ENCODE measurements at places on chromosomes 2 and 18.

- no peak for DNase-seq
Observed at GRCh38 chr18:47917923-47918610, 12.4 kb downstream of the SMAD2 start.

DNA sequence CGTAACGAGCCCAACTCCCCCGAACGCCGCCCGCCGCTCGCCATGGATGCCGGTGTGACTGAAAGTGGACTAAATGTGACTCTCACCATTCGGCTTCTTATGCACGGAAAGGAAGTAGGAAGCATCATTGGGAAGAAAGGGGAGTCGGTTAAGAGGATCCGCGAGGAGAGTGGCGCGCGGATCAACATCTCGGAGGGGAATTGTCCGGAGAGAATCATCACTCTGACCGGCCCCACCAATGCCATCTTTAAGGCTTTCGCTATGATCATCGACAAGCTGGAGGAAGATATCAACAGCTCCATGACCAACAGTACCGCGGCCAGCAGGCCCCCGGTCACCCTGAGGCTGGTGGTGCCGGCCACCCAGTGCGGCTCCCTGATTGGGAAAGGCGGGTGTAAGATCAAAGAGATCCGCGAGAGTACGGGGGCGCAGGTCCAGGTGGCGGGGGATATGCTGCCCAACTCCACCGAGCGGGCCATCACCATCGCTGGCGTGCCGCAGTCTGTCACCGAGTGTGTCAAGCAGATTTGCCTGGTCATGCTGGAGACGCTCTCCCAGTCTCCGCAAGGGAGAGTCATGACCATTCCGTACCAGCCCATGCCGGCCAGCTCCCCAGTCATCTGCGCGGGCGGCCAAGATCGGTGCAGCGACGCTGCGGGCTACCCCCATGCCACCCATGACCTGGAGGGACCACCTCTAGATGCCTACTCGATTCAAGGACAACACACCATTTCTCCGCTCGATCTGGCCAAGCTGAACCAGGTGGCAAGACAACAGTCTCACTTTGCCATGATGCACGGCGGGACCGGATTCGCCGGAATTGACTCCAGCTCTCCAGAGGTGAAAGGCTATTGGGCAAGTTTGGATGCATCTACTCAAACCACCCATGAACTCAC is 673 bp downstream of the PCBP1 start:
- peak; percentile 52 for DNase-seq

DNA sequence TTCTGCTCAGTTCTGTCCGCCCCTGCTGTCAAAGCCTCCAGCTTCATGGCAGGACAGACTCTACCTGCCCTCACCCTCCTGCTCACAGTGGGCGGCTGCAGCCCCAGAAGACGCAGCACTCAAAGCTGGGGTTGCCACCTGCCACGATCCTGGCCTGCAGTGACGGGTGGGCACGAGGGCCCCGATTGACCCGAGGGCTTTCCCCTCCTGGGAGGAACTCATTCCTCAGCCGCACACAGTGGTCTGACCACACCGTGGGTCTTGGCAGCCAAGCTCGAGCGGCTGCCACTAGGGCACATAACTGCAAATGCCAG is 47.1 kb downstream of the HS6ST1 start:
- DNase-seq, result no peak

DNA sequence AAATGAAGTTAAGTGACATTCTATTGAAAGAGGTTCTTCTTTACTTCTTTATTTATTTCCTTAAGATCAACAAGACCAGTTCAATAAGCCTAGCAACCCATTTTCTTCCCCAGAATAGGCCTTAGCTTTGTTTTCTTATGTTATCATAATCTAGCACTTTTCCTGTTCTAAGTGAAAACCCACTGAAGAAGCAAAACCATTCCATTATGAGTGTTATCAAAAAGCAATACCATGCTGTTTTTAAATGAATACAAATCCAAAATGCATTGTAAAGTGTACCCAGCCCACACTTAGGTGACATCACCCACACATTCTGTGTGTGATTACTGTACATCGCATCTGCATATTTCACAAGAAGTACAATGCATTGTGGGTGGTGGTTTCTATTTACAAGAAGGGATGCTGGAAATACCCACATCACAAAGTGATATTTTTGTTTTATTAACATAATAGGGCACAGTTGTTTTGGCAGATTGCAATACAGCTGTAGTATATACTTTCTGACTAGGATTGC is 679.5 kb downstream of the KCNJ3 start:
- peak; percentile 2 for DNase-seq
